ENCODE measurements at places on chromosomes 1 and 21. TPM values are rescaled to one million over a fixed set of nuclear protein-coding genes. Genes with fewer than 3 reads are reported as not detected.

GRCh38 chr1:201528631-201529252, 10.2 kb upstream of the NAV1 start:
- DNase-seq: no peak

- no peak for DNase-seq
Measured at GRCh38 chr1:8831340-8831739, 13.9 kb upstream of the RERE start.

GRCh38 chr1:15714406-15715136, 21.5 kb upstream of the SLC25A34 start:
- DNase-seq: peak; percentile 68

DNA sequence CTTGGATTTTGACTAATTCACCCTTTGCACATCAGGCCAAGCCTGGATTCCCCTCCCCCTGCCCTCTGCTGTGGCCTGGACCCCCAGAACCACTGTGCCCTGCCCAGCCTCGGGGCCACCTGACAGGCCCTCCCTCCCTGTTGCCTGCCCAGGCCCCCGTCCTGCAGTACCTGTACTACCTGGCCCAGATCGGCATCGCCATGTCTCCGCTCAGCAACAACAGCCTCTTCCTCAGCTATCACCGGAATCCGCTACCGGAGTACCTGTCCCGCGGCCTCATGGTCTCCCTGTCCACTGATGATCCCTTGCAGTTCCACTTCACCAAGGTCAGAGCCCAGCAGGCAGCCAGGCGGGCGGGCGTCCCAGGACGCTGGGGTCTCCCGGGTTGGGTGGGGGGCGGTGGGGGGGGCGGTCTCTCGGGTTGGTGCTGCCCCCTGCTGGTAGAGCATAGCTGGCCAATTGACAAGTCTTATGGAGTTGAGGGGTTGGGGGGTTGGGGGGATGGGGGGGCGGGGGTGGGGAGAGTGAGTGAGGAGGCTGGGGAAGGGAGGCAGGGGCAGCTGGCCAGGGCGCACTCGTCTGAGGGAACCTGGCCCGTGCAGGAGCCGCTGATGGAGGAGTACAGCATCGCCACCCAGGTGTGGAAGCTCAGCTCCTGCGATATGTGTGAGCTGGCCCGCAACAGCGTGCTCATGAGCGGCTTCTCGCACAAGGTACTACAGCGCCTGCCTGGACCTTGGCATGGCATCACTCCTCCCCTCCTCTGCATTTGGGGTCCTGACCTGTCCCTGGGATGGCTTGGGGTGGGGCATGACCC, 10.7 kb downstream of the AMPD2 start:
- DNase-seq: no peak

DNA sequence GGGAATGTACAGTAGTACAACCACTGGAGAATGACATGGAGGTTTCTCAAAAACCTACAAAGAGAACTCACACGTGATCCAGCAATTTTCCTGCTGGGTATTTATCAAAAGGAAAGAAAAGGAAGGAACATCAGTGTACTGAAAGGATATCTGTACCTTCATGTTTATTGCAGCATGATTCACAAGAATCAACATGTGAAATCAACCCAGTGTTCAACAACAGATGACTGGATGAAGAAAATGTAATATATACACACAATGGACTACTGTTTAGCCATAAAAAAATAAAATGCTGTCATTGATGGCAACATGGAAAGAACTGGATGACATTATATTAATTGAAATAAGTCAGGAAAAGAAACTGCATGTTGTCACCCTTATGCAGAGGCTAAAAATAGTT, 19.0 kb upstream of the CYP4A11 start:
- DNase-seq: no peak

DNA sequence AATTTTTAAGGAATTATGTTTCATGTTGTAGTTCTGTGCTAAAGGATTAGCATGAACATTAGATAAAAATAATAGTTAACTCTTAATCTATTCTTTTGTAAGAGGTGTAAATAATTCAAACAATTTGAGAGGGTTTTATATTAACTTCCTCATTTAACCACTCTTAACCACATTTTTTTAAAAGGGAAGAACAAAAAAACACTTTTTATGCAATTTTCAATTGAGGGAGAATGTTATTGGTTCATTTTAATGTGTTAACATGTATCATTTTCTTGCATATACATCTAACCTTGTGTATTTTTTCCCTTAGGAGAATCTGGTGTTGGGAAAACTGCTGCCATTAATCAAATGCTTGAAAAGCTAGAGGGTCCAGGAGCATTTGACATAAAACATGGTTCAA, 169.0 kb downstream of the LBR start:
- no peak for DNase-seq

DNA sequence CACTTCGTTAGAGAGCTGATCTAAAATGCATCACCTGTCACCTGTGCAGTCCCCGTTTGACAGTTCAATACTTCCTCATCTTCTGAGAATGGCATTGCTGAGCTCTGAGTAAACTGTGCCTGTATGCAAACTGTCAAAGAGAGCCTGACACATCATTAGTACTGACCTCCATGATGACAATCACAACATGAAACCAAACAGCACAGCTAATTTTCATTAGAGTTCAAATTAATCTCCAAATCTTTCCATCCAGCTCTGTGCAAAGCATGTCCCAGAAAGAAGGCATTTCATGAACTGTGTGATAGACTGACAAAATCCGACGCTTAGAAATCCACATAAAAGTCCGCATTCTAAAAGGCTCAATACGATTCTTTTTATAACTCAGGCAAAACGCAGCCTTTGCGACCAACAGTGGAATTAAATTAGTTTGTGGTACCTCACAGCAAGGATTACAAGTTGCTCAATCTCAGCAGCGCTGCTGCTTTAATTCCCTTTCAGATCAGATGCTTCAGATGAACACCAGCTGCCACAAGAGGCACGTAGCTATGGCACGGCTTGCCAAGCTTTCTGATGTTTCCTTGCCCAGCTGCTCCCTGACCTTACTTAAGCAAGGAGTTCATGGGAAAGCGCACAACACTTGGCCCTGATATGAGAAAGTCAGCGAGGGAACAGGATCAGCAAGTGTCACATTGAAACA, 765.5 kb upstream of the PRMT6 start:
- DNase-seq: no peak

DNA sequence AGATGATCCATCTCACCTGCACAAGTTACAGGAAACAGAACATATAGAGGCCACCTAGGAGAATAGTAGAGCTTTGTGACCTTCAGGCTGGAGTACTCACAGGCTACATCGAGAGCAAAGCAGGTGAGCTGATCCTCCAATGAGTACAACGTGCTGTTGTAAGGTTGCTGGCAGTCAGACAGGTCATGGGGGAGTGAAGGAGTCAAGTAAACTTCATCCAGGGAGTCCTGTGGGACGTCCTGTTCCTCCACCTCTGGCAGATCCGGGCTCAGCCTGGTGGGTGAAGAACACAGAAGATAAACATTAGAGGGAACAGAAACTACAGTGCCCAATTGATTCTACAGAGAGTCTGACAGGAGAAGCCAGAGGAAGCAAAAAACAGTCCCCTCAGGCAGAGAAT, 62.5 kb downstream of the PRKAB2 start:
- no peak for DNase-seq

- DNase-seq: no peak
Measured at GRCh38 chr21:18772404-18772803, 368.8 kb upstream of the TMPRSS15 start.

GRCh38 chr1:44784094-44785028, 3.6 kb downstream of the BEST4 start:
- no peak for DNase-seq

DNA sequence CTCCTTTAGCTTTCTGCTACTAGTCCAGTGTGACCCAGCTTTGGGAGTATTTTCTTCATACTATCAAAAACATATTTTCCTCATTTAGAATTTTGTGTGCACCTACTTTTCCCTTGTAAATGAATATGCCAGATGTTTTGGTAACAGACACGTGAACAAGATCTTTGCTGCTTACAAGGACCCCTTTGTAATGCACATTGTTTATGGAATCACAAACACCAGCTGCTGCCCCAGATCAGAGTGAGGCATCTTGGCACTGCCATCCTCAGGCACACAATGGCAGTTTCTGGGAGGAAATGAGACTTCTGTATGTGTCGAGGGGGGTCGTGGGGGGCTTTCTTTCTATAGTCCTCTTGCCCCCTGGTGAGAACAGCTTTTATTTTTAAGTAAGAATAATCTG, 115.7 kb downstream of the RGL1 start:
- no peak for DNase-seq

DNA sequence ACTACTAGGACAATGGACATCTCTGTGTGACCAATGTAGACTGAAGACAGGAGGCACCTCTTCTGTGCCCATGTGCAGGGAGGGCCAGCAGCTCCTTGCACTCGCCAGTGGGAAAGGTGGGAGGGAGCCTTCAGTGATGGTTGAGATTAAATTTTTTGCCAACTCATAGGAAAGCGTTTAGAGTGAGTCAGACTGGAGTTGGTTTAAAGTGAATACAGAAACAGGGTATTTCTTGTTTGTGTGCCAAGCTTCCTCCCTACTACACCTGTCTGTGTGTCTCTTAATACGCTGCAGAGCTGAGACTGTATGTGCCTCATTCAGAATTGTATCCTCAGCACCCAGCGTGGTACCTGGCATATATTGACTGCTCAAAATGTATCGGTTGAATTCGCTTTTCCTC, 13.5 kb upstream of the COL16A1 start:
- DNase-seq: no peak

GRCh38 chr1:80534606-80535360, 1266.0 kb upstream of the ADGRL2 start:
- no peak for DNase-seq

GRCh38 chr1:226054519-226055327, 7.8 kb upstream of the H3-3A start:
- no peak for DNase-seq

DNA sequence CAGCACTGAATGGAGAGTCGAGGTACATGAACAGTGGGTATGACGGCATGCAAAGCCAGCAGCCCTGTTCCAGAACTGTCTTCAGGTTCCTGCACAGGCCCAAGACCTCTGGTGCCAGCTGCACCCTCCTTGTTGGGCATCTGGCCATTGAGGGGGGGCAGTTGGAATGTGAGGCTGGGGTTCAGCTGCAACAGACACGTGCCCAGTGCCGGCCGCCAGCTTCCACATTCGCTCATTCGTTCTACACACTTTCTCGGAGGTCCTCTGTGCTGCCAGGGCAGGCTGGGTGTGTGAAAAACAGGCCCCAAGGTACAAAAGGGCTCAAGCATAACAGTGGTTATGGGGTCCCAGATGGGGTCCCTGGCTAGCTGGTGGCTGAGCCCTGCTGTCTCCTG, 37.9 kb upstream of the SLC19A1 start:
- no peak for DNase-seq

- no peak for DNase-seq
Measured at GRCh38 chr1:37609002-37609401, 13.3 kb upstream of the GNL2 start.

- no peak for DNase-seq
Measured at GRCh38 chr1:246748867-246749266, 24.7 kb downstream of the SCCPDH start.

DNA sequence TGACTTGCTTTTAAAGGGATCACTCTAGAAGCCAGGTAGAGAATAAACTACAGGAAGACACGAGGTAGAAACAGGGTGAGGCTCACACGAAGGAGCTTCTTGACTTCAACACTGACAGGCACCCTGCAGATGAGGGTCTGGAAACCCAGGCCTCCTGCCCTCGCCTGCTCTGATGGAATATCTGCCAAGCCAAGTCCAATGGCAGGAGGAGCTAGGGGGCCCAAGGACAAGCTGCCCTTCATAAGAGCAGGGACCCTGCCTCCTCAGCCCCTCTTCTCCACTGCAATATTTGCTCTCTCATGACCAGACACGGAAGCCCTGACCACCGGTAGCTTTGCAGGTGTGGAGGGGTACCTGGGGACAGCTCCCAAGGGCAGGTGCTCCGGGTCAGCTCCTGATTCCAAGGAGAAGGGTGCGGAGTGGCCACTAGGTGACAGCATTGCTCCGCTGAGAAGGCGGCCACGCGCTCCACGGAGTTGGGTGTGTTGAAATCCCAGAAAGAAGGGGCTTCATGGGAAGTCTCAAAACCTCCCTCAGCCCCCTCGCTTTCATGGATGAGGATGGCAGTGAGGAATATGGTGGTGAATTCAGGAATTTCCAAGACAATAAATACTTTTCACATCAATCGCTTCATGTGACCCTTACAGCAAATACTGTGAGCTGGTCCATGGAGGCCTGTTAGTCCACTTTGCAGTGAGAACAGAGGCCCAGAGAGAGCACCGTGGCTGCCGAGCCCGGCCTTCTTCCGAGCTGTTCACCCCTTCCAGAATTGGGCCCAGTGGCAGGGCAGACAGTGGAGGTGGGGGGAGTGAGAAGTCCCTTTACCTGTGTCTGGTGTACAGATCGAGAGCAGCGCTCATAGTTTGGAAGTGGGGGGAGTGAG, 33.2 kb upstream of the PAX7 start:
- DNase-seq: peak; percentile 55

DNA sequence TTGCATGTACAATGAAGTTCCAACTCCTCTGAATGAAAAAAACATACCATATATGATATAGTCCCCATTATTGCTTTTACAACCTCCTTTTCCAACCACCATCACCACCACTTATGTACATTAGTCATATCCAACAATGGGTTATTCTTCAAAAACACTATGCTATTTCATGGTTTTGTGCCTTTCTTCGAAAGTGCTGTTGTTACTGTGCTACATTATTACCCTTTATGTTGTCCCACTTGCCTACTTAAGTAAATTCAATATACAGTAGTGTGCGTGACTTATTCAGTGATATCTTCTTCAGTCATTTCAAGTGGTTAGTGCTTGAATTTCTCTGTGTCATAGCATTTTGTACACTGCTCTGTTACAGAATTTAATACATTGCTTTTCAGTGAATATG, 105.3 kb downstream of the ASH1L start:
- no peak for DNase-seq

- DNase-seq: no peak
Measured at GRCh38 chr1:108749081-108749480, 2.6 kb downstream of the STXBP3 start.

GRCh38 chr1:112253366-112253765, 142.6 kb upstream of the CTTNBP2NL start:
- no peak for DNase-seq

GRCh38 chr1:175918364-175918801, 175.0 kb upstream of the TNR start:
- DNase-seq: no peak

DNA sequence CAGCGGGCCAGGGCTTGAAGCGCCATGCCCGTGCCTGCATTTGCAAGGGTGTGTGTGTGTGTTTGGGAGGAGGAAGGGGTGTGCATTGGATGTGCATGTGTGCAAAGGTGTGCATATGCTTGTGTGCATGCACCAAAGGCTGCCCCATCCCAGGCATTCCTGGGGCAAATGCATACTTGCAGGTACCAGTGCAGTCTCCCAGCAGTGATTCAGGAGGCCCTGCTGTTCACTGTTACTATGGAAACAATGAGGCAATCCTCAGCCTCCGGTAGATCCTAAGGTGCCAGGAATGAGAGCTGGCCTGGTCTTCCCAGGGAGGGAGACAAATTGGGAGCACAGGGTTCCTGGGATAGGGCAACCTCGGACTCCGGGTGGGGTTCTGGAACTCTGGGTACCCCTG, 7.5 kb upstream of the FNDC5 start:
- no peak for DNase-seq

- DNase-seq: no peak
Measured at GRCh38 chr21:22691658-22692057, 1693.4 kb downstream of the NCAM2 start.

GRCh38 chr21:18129526-18129925, 115.1 kb upstream of the CHODL start:
- DNase-seq: no peak

Gene OR2L8
- total RNA-seq: not detected

Gene CLCNKA
- total RNA-seq: 0.20 TPM

Gene NIT1
- 41.2 TPM for total RNA-seq

Gene FAM72D
- total RNA-seq: not detected

Gene AMY1A
- total RNA-seq: not detected

Gene SYDE2
- total RNA-seq: 16.1 TPM

Gene C1orf216
- total RNA-seq: 10.5 TPM
